ENCODE measurements at places on chromosomes 7 and 10.

DNA sequence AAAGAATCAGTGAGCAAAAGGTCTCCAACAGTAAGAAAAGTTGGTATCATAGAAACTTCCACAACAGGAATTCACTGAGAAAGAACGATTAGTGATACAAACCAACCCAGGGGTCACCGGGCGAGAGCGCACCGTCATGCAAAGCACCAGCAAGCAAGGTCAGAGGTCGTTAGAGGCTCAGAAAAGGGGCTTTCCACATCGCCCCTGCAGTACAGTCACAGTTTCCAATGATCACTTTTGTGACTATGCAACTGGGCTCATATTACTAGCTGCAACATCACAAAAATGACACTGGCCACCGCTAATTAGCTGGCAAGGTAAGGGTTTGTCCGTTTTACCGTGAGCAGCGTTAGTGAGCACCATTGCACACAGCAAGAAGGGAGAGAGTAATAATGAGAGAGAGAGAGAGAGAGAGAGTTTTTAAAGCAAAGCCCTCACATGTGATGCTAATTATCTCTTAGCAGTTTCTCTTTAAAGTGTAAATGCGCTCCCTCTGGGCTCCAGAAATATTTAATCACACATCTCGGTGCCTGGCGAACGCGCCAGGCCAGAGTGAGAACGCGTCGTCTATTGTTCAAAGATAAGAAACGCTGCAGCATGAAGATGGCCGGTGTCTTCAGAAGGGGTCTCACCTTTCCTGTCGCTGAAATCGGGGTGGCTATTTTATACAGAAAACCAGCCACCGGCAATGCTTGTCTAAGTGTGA, 237.5 kb downstream of the DNAJB6 start:
- DNase-seq = no peak

DNA sequence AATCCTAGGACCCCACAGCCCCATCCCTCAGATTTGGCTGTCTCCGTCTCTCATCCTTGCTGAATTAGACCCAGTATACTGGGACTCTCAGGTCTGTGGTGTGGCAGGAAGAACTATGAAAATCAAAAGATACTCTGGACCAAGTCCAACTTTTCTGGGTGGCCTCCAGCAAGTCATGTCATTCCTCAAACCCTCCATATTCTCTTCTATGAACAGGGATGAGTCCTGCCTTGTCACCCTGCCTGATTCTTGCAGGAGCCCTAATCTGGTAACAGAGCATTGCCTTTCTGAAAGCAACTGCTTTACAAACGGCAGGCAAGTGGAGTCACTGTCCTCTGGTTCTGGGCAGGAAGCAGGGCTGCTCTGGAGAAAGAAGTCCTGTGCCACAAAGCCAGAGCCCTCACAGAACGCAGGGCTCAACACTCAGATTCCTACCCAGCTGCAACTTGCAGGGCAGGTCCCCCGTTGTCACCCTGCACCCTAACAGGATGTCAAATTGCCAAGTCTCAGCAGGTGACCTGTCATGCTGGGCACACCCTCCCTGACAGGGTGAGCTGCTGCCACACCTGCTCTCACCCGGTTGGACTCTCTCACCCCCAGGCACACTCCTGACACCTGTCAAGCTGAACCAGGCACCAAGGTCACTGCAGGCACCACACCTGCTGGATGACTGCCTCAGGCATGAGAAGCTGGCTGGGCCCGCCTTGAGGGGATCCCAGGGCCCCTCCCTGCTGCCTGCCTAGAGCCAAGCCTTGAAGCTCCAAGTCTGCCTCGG, 227.7 kb downstream of the KCNMA1 start:
- DNase-seq = peak; percentile 29

DNA sequence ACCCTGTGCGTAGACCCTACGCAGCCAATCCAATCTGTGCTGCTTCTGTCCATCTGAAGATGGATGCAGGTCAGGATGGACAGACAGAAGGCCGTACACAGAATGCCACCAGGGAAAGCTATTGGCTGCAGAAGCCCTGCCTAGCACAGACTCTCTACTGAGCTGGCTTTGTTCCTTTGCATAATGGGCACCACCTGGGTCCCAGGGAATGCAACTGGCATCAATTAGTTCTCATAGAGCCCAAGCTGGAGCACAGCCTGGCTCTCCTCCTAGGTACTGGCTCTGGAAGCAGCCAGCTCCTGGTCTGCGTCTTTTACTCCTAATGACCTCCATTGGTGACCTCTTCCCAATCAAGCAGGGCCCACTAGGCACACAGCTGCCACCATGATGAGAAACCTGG, 26.8 kb upstream of the CACUL1 start:
- no peak for DNase-seq

DNA sequence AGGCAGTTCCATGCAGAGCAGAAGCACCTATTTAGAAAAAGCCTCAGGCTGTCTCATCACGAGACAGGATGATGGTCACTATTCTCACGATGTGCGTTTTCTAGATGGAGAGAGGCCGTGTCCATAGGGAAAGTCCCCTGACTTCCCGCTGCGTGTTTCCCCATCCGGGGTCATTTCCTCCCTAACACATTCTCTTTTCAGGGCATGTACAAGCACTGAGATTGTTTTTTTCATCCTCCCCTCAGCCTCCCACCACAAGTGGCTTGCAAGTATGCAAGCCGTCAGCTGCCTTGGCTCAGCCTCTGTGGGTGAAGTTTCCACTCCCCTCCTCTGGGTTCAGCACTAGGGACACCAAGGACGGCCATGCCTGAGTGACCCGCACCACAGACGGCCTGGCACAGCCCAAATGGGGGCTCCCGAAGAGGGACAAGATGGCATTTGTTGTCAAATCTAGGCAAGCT, 2.7 kb upstream of the CALML5 start:
- DNase-seq = no peak

DNA sequence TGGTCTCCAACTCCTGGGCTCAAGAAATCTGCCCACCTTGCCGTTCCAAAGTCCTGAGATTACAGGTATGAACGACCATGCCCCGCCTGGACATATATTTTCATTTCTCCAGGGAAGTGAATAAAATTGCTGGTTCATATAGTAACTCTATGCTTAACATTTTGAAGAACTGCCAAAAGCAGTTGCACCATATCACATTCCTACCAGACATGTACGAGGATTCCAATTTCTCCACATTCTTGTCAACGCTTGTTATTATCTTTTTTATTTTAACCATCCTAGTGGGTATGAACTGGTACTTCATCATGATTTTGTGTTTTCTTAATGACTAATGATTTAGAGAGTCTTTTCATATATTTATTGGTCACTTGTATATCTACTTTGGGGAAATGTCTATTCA, 21.9 kb upstream of the CPN1 start:
- DNase-seq = no peak

DNA sequence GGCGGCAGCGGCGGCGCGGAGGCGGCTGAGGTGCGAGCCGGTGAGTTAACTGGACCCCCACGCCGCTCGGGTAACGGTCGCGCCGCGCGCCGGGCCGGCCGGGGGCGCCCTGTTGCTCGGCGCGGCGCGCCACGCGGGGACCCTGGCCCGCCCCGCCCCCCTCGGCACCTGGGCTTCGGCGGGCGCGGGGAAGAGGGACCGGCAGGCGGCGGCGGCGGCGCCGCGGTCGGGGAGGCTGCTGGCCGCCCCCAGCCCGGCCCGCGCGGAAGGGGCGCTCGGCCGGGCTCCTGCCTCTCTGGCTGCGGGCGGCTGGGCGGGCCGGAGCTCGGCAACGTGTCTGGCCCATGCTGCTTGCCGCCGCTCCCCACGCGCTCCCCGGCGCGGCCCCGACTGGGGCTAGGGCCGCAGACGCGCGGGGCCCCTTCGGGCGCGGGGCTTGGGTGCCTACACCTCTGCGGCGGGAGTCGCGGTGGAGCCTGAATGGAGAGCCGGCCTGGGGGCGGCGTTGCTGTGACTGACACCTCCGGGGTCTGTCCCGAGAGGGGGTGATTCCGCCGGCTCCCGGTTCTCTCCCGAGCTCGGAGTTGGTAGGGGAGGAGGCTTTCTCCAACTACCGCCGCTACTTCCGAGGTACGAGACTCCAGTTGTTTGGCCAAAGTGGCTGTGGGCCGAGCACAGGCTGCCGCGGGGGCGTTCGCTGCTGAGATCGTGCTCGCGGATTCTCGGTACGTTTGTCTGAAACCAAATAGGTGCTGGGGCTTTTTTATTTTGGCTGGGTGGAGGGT, 494 bp downstream of the PALS2 start:
- DNase-seq = peak; percentile 43

DNA sequence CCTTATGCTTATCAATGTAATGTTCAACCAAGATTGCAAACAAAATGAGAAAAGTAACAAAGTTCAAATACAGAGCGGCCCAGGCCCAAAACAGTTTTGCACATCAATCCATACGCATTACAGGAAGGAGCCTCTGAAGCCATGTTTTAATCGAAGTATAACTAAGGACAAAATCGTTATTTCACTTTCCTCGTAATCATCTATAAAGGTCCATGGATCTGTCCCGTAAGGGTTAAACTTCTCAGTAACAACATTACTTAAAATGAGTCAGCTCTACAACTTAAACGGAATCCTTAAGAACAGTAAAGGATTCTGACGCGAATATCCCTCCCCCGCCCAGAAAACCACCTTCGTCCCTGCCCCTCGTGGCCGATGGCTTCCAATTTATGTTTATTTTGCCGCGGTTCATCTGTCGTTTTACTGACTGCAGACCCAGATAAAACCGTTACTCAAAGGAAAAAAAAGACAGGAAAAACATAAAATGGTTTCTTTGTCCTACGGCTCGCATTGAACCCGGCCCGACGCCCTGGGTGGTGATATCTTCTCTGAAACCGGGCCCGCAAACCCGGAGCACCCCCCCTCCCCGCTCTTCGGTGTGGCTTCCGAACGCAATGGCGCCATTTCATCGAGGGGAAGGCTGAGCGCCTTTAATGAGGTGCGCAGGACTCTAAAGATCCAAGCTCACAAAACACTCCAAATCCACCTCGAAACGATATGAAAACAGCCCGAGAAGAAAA, 1.1 kb downstream of the HNRNPA2B1 start:
- DNase-seq = no peak

DNA sequence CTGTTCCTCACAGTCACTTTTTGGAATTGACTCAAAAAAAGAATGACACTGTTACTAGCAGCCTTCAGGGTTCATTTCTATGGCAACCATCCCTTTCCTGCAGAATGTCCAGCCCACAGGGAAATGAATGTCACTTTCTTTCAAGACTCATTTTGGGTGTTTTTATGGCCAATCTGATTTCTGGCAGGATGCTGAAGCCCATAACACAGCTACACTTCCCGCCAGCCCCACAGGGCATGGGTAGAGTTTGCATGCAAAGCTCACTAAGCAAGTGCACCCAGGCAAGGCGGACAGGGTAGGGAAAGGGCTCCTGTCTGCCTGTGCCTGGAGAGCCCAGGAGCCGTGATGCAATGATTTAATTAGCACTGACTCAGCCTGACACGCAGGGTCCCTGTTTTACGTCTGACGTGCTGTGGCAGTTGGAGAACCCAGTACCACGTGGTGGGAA, 26.1 kb upstream of the GPAM start:
- no peak for DNase-seq

GRCh38 chr7:133511708-133512107, 258.8 kb downstream of the EXOC4 start:
- no peak for DNase-seq

GRCh38 chr7:28191751-28192150, 11.2 kb upstream of the JAZF1 start:
- DNase-seq = no peak

DNA sequence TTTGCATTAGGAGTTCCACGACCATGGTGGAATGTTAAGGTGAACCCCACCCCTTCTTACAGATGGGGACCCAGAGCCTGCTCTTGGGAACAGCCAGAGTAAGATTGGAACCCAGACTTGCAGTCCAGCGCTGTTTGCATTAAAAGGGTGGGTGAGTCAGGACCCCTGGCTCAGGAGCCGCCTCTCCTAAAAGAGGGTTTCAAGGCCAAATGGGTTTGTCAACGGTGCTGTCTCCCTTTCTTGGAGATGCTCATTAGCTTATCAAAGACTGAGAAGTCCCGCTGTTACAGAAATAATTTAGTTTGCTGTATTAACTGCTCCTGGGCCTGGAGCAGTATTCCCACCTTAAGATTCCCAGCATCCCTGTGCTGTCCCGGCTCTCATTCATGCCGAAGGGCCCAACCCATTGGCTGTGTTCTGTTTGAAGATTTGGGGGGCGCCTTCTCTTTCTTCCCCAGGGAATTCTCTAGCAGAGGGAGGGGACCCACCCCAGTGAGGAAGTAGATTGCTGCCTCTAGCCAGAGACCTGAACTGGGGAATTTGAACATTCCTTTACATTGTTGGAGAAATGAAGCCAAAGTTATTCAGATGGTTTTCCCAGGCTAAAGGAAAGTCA, 1.8 kb downstream of the MARVELD1 start:
- no peak for DNase-seq

DNA sequence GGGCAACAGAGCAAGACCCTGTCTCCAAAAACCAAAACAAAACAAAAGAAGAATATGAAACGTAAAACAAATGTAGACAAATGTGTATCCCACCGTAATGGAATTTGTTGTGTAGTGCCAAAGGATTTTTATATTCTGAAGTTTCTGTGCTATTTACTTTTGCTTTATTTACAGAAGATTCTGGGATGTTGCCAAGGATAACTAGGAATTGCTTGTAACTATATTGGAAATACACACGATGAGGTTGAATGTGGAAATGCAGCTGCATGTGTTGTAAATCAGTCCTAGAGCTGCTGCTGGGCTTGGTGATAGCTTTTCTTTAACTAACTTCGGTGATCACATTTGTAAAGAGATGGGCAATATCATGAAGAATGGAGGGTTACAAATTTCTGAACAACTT, 39.5 kb downstream of the GALNT17 start:
- DNase-seq = no peak

DNA sequence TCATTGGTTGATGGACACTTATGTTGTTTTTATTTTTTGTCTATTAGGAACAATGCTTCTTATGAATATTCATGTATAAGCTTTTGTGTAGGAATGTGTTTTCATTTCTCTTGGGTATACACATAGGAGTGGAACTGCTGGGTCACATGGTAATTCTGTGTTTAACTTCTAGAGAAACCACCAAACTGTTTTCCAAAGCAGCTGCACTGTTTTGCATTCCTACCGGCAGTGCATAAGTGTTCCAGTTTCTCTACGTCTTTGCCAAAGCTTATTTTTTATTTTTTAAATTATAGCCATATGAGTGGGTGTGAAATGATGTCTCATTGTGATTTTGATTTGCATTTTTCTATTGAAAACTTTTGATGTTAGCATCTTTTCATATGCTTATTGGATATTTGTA, 51.3 kb downstream of the ADK start:
- DNase-seq = no peak

DNA sequence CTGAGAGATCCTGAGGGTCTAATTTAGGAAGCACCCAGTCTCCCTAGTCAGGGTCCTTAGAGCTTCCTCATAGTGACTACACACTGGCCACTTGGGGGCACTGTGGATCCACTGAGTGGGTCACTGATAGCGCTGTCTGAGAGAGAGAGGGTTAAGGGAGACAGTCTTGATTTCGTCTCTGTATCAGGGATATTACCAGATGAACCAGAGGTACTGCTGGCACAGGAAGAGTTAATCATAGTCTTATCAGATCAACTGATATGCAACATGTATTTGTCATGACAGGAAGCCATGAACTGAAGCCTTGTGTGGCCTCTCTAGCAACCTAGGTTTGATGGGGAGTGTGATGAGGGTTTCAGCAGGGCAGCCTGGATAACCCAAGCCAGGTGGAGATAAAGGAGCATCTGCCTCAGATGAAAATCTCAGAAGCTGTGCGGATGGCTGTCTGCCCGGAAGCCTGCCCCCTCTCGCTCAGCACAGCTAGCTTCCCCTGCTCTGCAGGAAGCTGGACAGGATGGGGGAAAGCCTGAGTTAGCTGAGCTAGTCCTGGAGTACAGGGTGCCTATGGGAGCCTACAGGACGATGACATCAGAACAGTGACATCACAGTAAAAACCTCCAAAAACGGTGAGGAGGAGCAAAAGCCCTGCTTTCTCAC, 214.0 kb upstream of the PRSS1 start:
- DNase-seq = peak; percentile 97

- DNase-seq = peak; percentile 22
These were observed 33.6 kb downstream of the WASL start for GRCh38 chr7:123715198-123715597.
